T-helper 17 cell (primary cell): ENCODE measurements at places on chromosomes 3 and 15. TPM values are rescaled to one million over a fixed set of nuclear protein-coding genes. Genes with fewer than 3 reads are reported as not detected.

DNA sequence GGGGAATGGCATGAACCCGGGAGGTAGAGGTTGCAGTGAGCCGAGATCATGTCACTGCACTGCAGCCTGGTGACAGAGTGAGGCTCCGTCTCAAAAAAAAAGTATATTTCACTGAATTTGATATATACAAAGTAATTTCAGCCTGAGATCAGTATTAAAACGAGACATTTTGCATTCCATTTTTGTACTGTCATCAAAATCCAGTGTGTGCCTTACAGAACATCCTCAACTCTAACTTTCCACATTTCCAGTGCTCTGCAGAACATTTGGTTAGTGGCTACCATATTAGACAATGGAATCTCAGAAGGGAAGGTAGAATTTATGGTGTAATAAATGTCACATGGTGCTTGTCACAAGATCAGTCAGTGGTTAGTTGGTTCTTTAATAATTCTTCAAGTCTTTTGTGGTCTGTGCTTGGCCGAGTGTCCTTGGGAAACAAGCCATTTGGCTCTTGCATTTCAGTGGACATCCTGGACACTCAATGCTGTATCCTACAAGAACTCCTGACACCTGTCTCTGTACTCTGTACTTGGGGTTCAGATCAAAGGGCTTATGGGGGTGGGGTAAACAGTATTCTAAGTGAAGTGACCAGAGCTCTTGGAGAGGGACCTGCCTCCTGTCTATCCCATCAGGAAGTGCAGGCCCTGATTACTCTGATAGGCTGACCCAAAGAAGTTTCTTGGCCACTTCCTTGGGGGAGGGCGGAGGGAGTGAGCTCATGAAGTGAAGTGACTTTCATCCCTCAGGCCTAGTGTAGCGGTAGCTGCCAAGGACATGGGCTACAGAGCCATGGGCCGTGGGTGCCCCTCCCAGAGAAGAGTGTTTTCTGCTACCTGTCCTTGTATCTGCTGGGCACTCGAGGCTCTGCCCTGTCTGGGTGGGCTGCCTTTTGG lies 3.7 kb downstream of the ACVR2B start:
- no peak overlapping the region for H3K27ac ChIP-seq
- no peaks in the 10 kb centered on the region for H3K27me3 ChIP-seq
- peaks cover 2% of the 10 kb centered on the region for H3K36me3 ChIP-seq
- DNase-seq, result no peak

DNA sequence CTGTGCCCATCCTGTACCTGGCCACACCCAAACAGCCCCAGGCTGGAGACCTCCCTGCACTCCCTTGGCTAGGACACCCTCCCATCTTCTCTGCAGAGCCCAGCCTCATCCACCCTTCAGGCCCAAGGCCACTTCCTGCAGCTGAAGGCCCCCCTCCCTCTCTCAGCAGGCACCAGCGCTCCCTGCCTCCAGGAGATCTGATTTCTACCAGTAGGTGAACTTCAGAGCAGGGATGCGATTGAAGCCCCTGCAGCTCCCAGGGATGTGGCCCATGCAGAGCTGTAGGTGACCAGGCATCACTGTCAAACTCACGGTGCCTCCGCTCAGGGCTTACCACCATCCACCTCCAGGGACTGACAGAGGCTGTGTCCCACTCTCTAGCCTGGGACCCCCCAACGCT lies 96.3 kb downstream of the NUP210 start:
- H3K36me3 ChIP-seq, result peaks cover 6% of the 10 kb centered on the region
- H3K4me1 ChIP-seq, result peaks cover 2% of the 10 kb centered on the region
- H3K27ac ChIP-seq, result no peak overlapping the region
- no peak for DNase-seq

DNA sequence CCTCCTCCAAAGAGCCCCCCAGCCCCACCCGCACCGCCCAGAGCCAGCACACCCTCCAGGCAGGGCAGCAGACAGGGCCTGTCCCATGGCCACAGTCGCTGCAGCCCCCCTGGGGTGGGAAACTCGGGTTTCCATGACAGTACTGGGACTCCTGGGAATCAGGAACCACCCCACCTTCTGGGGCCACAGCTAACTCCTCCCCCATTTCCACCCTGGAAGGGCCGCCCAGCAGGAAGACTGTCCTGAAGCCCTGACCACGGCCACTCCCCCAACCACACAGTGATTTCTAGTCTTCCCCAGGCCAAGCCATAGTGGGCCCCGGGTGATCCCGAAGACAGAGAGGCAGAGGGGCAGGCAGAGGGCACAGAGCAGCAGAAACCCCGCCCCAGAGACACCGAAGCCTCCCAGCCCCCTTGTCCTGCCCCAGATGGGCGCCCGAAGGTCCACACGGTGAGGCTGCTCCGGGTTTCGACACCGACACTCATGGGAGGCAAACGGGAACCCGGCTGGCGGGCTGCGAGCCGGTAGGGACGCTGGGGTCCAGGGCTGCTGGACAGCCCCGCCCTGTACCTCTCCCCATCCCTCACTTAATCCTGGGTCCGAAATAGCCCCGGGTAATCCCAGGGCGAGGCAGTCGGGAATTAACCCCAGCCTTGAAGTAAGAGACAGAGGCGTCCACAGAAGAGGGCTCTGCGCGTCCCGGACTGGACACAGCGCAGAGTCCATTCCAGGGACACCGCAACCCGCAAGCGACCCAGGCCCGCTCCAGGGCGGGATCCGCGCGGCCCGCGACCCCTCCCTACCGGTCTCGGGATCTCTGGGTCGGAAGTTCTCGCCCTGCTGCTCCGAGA lies 138.4 kb downstream of the NUP210 start:
- H3K4me1 ChIP-seq, result peaks cover 7% of the 10 kb centered on the region
- H3K36me3 ChIP-seq, result peaks cover 2% of the 10 kb centered on the region
- peak overlapping the region; percentile 86 for H3K4me3 ChIP-seq
- H3K27me3 ChIP-seq, result peaks cover 70% of the 10 kb centered on the region
- H3K27ac ChIP-seq, result peak overlapping the region; percentile 32

DNA sequence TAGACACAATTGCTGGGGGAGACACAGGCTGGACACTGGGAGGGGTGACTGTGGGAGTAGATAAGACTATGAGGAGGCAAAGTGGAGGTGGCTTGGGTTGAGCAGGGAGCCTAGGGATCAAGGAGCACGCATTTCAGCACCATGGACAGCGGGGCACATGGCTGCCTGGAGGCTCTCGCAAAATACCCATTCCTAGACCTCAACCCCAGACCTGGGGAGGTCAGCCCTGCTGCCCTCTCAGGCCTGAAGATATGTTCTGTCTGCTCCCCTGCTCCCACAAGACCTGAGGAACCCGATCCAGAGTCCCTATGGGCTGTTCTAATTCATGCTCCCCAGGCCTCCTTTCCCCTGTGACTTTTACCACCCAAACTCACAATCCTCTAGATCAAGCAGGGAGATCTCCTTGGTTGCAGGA lies 16.0 kb upstream of the CPEB1 start:
- H3K27me3 ChIP-seq, result peaks cover 61% of the 10 kb centered on the region
- H3K4me3 ChIP-seq, result no peak overlapping the region
- peaks cover 2% of the 10 kb centered on the region for H3K36me3 ChIP-seq
- no peak overlapping the region for H3K27ac ChIP-seq
- peak; percentile 32 for DNase-seq

- H3K36me3 ChIP-seq, result no peaks in the 10 kb centered on the region
- DNase-seq, result no peak
- no peak overlapping the region for H3K27ac ChIP-seq
- peaks cover 2% of the 10 kb centered on the region for H3K4me1 ChIP-seq
- peaks cover 33% of the 10 kb centered on the region for H3K27me3 ChIP-seq
These were observed 113.9 kb downstream of the SRGAP3 start for GRCh38 chr3:9135526-9135925.

DNA sequence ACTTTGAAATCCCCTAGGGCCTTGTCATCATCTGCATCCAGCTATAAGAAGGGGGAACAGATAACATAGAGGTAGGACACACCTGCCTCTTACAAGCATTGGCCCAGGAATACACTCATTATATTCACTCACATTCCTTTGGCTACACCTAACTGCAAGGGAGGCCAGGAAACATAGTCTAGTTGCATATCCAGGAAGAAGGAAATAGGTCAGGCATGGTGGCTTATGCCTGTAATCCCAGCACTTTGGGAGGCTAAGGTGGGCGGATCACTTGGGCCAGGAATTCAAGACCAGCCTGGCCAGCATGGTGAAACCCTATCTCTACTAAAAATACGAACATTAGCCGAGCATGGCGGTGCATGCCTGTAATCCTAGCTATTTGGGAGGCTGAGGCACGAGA lies 48.8 kb downstream of the GTPBP8 start:
- no peaks in the 10 kb centered on the region for H3K4me1 ChIP-seq
- no peaks in the 10 kb centered on the region for H3K27me3 ChIP-seq
- H3K27ac ChIP-seq, result no peak overlapping the region
- H3K4me3 ChIP-seq, result no peak overlapping the region
- no peaks in the 10 kb centered on the region for H3K36me3 ChIP-seq

- no peaks in the 10 kb centered on the region for H3K4me1 ChIP-seq
- H3K4me3 ChIP-seq, result no peak overlapping the region
- H3K27ac ChIP-seq, result no peak overlapping the region
- DNase-seq, result no peak
These were observed 54.5 kb upstream of the ARL14 start for GRCh38 chr3:160622263-160623045.

DNA sequence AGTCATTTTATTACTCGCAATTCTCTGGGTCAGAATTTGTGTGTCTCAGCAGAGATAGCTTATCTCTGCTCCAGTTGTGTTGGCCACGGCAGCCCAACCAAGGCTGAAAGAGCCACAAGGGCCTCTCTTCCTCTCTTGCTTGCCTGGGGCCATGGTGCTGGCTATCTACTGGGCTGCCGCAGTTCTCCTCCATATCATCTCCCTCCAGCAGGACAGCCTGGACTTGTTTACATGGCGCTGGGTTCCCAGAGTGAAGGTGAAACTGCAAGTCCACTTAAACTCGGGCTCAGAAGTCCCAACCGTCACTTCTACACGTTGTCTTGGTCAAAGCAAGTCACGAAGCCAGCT lies 134.8 kb downstream of the UACA start:
- no peak for DNase-seq
- H3K4me3 ChIP-seq, result no peak overlapping the region
- peaks cover 75% of the 10 kb centered on the region for H3K27me3 ChIP-seq
- no peak overlapping the region for H3K27ac ChIP-seq
- peaks cover 8% of the 10 kb centered on the region for H3K4me1 ChIP-seq
- peaks cover 2% of the 10 kb centered on the region for H3K36me3 ChIP-seq

GRCh38 chr15:67761343-67761742 lies 64.0 kb upstream of the SKOR1 start:
- peaks cover 43% of the 10 kb centered on the region for H3K4me1 ChIP-seq
- peak overlapping the region; percentile 27 for H3K27ac ChIP-seq
- H3K4me3 ChIP-seq, result no peak overlapping the region
- H3K27me3 ChIP-seq, result no peaks in the 10 kb centered on the region
- DNase-seq, result no peak

DNA sequence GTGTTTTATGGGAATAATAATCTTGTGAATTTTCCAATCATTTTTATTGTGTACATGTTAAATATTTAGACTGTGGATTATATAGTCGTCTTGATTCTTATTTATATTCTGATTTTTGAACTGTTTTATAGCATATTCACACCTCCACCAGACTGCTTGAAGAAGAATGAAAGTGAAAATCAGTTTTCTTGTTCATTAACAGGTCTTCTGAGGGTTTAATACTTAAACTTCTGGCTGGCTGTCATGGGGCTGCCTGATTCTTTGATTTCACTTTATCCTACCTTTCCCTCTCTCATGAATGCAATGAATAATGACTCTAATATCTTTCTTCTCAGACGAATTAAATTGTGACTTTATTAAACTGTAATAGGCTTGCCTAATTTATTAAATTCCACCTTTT lies 56.2 kb downstream of the ATP2C1 start:
- peaks cover 7% of the 10 kb centered on the region for H3K4me1 ChIP-seq
- no peak overlapping the region for H3K4me3 ChIP-seq
- peak overlapping the region; percentile 49 for H3K27ac ChIP-seq

GRCh38 chr3:8640223-8640622 lies 4.4 kb downstream of the SSUH2 start:
- peaks cover 19% of the 10 kb centered on the region for H3K27me3 ChIP-seq
- no peak for DNase-seq
- no peak overlapping the region for H3K4me3 ChIP-seq
- no peaks in the 10 kb centered on the region for H3K36me3 ChIP-seq

GRCh38 chr15:72958634-72959033 lies 93.6 kb upstream of the NEO1 start:
- H3K36me3 ChIP-seq, result no peaks in the 10 kb centered on the region
- no peak overlapping the region for H3K4me3 ChIP-seq
- no peak for DNase-seq
- no peak overlapping the region for H3K27ac ChIP-seq
- H3K4me1 ChIP-seq, result peaks cover 4% of the 10 kb centered on the region
- no peaks in the 10 kb centered on the region for H3K27me3 ChIP-seq

DNA sequence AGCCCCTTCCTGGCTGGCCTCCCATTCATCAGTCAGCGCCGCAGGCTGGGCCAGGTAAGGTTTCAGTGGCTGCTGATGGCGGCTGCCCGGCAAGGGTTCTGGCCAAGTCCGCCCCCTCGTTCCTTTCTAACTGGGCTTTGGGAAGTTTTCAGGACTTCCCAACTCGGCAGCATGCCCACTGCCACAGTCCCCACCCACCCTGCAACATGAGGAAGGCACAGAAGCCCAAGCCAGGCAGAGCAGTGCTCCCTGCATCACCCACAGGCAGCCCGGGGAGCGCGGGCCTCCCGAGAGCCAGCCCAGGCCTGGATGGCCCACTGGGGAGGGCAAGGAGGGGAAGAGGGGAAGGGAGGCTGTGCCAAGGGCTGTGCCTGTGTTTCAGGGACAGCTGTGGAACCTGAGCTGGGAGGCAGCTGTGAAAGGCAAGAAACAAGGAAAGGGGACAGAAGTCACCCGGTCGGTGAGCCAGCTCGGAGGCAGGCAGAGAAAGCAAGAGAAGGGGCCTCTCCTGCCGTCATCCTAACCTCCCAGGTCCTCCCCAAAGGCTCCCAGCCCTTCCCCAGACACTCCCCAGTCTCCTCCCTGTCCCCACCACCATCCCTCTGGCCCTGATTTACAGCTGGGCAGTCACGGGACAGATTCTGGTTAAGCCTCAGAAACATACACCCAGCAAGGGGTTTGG lies 73.9 kb downstream of the CPN2 start:
- no peaks in the 10 kb centered on the region for H3K36me3 ChIP-seq
- no peak overlapping the region for H3K4me3 ChIP-seq
- H3K4me1 ChIP-seq, result peaks cover 13% of the 10 kb centered on the region
- H3K27ac ChIP-seq, result no peak overlapping the region
- no peak for DNase-seq

- H3K36me3 ChIP-seq, result no peaks in the 10 kb centered on the region
- peaks cover 9% of the 10 kb centered on the region for H3K4me1 ChIP-seq
- no peak overlapping the region for H3K4me3 ChIP-seq
- DNase-seq, result no peak
- no peaks in the 10 kb centered on the region for H3K27me3 ChIP-seq
These were observed 23.4 kb downstream of the NRROS start for GRCh38 chr3:196662711-196663571.

Gene GREM1
- not detected for total RNA-seq

Gene GOLGA8T
- 0.17 TPM for total RNA-seq

Gene BCHE
- not detected for total RNA-seq

Gene ARNT2
- total RNA-seq, result not detected

Gene TTC21A
- total RNA-seq, result 12.3 TPM

Gene CHDH
- 0.50 TPM for total RNA-seq

Gene P2RY1
- total RNA-seq, result 0.22 TPM

Gene CLDN18
- total RNA-seq, result not detected
